CD4-positive, alpha-beta T cell treated with Interleukin-10 for 1 hour (primary cell): ENCODE measurements at places on chromosomes 4 and X.

GRCh38 chrX:77953708-77954107 lies 15.7 kb downstream of the PGAM4 start:
- DNase-seq: no peak

- DNase-seq: no peak
Observed at GRCh38 chrX:47578692-47579091, 3.5 kb upstream of the TIMP1 start.

- DNase-seq: peak; percentile 63
Observed at GRCh38 chrX:15758140-15758539, 20.1 kb downstream of the CA5B start.

- DNase-seq: no peak
Observed at GRCh38 chrX:150983521-150984168, 510 bp downstream of the HMGB3 start.

GRCh38 chrX:125131164-125131563 lies 188.5 kb upstream of the TEX13C start:
- peak; percentile 1 for DNase-seq

GRCh38 chr4:17397611-17398010 lies 114.3 kb downstream of the QDPR start:
- DNase-seq: no peak

DNA sequence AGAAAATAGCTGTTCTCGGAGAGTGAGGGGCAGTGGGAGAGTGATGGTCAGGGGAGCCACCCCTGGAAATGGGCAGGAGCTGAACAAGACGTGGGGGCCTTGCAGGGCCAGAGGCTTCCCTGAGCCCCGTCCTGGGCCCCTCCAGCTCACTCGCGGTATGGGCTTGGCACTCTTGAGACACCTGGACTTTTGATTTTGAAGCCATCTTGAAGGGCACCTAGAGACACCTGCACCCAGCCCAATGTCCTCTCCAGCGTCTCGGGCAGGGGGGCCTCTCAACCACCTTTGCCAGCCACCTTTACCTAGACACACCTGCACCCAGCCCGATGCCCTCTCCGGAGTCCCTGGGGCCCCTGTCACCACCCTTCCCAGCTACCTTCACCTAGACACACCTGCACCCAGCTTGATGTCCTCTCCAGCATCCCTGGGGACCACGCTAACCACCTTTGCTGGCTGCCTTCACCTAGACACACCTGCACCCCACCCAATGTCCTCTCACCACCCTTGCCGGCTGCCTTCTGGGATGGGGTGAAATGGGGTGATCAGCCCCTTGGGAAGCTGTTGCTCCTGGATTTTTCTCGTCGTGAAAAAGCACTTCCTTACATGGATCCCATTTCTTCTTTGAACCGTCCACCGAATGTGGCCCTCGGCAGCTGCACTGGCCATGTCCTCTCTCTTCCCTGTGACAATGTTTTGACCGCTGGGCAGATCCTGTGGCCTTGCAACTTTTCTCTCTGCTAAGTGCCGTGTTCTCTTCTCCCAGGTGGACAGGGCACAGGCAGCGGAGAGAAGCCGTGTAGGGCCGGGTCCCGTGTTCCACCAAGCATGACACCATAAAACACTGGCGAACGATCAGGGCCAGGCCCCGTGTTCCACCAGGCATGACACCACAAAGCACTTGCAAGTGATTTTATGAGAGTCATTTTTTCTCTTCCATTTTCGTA lies 47.5 kb downstream of the CPZ start:
- no peak for DNase-seq

DNA sequence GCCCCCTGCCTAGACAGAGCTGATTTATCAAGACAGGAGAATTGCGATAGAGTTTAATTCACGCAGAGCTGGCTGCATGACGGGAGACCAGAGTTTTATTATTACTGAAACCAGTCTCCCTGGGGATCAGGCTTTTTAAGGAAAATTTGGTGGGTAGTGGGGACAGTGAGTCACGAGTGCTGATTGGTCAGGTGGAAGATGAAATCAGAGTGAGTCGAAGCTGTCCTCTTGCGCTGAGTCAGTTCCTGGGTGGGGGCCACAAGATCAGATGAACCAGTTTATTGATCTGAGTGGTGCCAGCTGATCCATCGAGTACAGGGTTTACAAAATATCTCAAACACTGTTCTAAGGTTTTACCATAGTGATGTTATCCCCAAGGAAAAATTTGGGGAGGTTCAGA lies 36.6 kb downstream of the MYOZ2 start:
- no peak for DNase-seq

DNA sequence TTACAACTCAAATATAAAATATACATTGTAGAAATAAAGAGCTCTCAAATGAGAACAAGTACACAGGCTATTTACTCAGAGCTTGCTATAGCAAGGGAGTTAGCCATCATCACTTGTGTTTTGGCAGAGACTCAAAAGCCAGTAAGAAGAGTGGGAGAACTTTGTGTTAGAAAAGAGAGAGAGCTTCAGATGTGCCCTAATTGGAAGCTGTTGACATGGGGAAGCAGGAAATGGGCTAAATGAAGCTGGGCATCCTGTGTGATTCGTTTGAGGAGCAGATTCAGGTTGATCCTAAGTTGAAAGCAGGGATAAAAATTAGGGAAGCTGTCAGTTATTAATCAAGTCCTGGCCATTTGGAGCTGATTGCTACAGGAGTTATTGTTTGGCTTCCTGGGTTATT lies 207.4 kb upstream of the MAOA start:
- no peak for DNase-seq

- DNase-seq: no peak
Observed at GRCh38 chr4:140805293-140805692, 49.1 kb upstream of the TBC1D9 start.

- DNase-seq: no peak
Observed at GRCh38 chrX:21990832-21991231, 41.3 kb upstream of the PHEX start.

DNA sequence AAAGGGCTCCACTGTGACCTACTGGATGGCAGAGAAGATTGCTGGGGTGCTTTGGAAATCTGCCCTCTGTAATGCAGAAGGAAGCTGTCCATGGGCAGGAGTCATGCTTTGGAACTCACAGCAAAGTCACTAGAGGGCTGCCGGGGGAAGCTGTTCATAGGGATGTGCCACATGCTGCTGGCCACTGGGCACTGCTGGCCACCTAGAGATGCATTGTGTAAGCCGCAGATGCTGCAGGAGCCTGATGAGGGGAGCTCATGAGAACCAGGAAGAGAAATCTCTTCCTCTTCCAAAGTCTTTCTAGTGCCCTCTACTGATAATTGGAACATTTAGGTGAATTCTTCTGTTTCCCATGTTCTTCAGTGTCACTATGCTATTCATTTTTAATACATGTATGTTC lies 31.2 kb upstream of the UXT start:
- no peak for DNase-seq

DNA sequence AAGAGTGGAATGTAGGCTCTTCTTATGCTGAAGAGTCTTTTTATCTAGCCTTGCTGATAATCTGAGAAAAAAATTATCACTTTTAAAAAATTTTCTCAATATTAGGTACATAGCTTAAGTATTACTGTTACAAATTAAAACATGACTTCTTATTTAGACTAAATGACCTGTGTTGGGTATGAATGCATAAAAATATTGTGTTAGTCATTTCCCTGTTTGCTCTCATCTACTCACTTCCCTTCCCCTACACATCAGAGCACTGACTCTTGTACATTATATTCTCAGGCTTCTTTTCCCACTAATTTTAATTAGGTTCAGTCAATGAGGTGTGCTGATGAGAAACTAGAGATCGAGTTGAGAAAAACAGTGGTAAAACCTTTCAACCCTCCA lies 881.0 kb downstream of the PCDH18 start:
- DNase-seq: no peak

GRCh38 chr4:154908168-154908567 lies 127.1 kb downstream of the RBM46 start:
- no peak for DNase-seq

GRCh38 chrX:19630228-19630627 lies 114.9 kb upstream of the MAP3K15 start:
- no peak for DNase-seq

DNA sequence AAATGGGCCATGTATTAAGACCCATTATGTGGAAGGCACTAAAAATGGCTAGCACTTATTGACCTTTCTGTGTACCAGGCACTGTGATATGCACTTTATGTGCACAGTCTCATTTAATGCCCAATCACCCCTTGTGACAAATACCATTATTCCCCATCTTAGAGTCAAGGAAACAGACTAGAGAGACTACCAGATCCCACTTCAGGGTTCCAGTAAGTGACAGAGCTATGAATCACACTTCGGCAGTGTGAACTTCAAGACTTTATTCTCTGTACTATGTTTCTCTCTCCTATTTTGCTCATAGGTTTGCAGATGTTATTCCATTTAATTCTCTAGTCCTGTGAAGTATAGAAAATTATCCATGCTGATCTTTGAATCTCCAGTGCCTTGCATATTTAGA lies 107.0 kb downstream of the NFKB1 start:
- DNase-seq: no peak

GRCh38 chr4:99945718-99946355 lies 581 bp downstream of the DNAJB14 start:
- no peak for DNase-seq

GRCh38 chr4:54066088-54066415 lies 1.6 kb upstream of the CHIC2 start:
- no peak for DNase-seq

- DNase-seq: no peak
Observed at GRCh38 chr4:152434011-152434410, 101.9 kb downstream of the FBXW7 start.

GRCh38 chrX:13078739-13079444 lies 34.5 kb upstream of the FAM9C start:
- no peak for DNase-seq

- peak; percentile 12 for DNase-seq
Observed at GRCh38 chr4:72326692-72327632, 242.1 kb downstream of the ADAMTS3 start.

- DNase-seq: peak; percentile 84
Observed at GRCh38 chr4:242121-242848, 63.0 kb downstream of the ZNF732 start.

- no peak for DNase-seq
Observed at GRCh38 chr4:53152467-53152866, 213.4 kb downstream of the SCFD2 start.

DNA sequence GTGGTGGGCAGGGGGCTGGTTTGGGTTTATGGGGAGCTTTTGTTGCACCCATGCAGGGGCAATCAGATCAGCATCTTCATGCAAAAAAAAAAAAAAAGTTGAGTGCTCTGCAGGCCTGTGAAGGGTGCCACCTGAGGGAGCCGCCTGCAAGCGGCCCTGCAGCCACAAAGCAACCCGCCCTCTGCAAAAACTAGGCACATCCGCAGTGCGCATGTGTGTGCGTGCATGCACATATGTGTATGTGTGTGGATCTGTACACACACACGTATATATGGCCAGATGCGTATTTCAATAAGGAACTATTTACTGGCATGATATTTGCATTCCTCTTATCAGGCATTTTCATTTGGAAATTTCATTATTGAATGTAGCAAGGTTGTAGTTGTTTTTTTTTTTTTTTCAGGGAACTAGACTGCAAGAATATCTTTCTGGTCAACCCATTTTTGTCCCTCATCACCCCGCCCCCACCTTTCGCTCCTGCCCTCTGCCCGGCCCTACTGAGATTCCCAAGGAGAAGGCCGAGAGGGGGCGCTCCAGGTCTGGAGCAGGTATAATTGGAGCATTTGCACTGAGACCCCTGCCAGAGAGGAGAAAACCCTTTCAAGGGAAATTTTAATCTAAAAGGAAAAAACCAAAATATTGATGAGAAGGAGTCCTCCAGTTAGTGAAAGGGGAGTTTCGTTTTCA lies 18.1 kb downstream of the CCNQ start:
- DNase-seq: no peak

- DNase-seq: no peak
Observed at GRCh38 chr4:158766434-158767044, 2.3 kb upstream of the FNIP2 start.

DNA sequence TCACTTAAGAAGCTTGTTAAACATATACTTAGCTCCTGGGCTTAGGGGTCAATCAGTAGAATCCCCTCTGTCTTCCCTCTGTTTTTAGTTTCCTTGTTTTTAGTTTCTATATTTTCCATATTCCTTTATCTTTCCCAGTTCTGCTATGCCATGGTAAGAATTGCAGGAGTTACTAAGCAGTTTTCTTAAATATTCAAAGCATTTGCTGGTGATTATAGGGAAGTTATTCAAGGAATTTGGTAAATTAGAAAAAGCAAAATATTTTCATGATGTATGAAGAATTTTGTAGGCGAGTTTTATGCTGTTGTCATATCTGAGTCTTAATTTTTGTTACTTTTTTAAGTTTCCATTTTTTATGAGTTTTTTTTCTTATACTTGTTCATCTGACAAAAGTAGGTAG lies 91.6 kb upstream of the NUDT6 start:
- no peak for DNase-seq

GRCh38 chrX:70998411-70999027 lies 67.6 kb upstream of the SLC7A3 start:
- peak; percentile 15 for DNase-seq

- DNase-seq: no peak
Observed at GRCh38 chrX:149365061-149365460, 140.0 kb downstream of the IDS start.

- DNase-seq: no peak
Observed at GRCh38 chrX:18917831-18918230, 66.1 kb downstream of the PHKA2 start.

- DNase-seq: no peak
Observed at GRCh38 chr4:164572877-164573279, 181.1 kb upstream of the SMIM31 start.

GRCh38 chrX:19729761-19730160 lies 157.6 kb downstream of the SH3KBP1 start:
- no peak for DNase-seq

GRCh38 chr4:185771711-185772390 lies 40.1 kb downstream of the SORBS2 start:
- no peak for DNase-seq

DNA sequence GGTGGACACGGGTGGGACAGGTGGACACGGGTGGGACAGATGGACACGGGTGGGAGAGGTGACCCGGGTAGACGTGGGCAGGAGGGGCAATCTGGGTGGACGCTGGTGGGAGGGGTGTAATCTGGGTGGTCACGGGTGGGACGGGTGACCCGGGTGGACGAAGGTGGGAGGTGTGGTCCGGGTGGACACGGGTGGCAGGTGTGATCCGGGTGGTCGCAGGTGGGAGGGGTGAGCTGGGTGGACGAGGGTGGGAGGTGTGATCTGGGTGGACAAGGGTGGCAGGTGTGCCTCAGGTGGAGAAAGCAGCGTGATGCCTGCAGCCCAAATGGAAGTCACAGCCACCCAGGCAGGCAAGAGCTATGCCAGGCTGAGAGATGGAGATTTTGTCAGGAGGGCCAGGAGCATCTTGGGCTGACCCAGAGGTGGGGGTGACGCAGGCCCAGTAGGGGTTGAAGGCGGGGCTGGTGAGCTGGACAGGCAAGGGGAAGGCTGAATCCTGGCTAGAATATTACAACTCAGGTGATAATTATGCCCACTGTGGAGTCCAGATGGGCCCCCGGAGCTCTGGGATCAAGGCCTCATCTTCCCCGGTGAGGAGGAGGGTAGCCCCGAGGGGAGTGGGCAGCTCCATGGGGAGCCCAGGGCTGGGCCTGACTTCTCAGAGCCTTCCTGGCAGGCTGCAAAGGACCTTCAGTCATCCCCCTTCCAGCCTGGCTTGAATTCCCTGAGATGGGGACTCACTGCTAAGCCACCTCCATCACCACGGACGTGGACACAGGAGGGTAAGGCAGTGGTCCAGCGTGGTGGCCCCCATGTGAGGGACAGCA lies 100.0 kb downstream of the ADRA2C start:
- DNase-seq: no peak

- DNase-seq: no peak
Observed at GRCh38 chr4:62495032-62495431, 1294.9 kb downstream of the ADGRL3 start.

- DNase-seq: no peak
Observed at GRCh38 chr4:46270986-46271596, 118.8 kb downstream of the GABRA2 start.

GRCh38 chr4:15794905-15795304 lies 16.8 kb downstream of the CD38 start:
- DNase-seq: no peak
